ENCODE measurements at places on chromosomes 2 and 18.

- DNase-seq, result peak; percentile 30
These were observed 1526.7 kb downstream of the LRP1B start for GRCh38 chr2:140604096-140604495.

GRCh38 chr2:26805241-26805676 lies 19.4 kb downstream of the CENPA start:
- DNase-seq, result peak; percentile 74

DNA sequence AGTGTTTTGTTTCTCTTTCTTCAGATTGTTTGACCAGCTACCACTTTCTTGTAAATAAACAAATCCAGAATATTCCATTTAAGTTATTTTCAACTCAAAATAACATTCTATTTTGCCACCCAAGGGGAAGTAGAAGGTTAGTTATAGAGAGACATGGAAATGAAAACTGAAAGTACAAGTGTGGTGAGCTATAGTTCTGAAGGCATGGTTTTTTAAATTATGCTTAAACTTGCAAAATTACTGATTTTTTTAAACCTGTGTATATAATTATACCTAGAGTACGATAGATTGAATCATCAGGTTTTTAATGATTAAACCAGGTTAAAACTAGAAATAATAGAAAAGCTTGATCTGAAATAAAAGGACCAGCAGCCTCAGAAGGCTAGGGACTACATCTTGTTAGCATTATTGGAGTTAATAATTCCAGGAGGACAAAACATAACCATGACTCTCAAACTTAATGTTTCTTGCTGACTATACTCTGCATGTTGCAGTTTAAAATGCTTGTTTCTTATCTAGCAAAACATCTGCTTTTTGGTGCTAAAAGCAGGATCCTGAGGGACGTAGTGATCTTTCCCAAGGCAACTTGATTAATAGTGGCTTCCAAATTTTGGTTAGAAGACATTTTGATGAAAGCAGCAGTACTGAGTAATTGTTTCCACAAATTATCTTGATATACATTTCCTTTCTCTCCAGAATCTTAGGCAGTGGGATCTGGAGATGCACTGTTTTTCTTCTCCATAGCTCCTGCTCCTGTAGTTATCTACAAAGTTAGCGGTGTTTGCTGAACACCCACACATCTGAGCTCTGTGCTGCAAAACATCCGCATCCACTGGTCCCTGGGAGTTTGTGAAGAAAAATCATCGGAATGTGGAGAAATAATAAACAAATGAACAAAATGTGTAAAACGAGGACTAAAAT lies 327.2 kb upstream of the PKDCC start:
- DNase-seq, result no peak

DNA sequence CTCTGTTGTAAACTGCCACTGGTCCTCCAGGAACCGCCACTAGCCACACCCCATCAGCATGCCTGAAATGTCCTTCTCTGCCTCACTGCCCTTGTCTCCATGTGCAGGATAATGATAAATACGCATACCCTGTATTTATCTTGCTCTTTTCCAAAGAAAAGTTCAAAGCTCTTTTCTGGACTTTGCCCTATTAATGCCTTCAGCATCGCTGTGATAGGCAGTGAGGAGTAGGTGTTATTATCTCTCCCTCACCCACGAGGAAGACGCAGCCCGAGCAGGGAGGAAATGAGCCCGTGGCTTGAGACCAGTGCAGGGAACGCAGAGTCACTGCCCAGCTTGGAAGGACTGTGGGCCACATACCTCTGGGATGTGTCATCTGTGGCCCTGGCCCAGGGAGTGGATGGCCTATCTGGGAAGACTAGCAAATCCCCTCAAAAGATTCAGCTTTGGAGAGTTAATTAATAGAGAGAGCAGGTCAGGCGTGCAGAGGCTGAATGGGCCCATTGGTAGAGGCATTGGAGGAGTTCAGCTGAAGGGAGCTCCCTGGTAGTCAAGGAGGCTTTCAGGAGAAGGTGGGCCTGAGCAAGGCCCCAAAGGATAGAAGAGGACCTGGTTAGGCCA lies 39.5 kb upstream of the MCFD2 start:
- peak; percentile 89 for DNase-seq

GRCh38 chr2:48482769-48483168 lies 47.2 kb upstream of the STON1 start:
- DNase-seq, result peak; percentile 35

DNA sequence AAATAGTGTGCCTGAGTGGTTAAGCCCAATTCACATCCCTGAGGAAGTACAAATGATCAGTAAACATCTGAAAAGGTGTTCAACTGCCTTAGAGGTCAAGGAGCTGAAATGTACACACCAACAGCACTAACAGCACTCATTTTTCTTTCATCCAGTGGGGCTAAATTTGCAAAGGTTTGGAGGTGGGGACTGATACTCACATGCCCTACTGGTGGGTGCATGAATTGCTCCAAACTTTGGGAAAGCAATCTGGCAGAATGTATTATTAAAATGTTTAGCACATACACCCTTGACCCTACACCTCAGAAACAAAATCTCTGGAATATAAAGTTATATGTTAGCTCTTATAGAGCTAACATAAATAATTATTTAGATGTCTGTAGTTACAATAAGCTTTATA lies 19.0 kb upstream of the FAM178B start:
- DNase-seq, result no peak

DNA sequence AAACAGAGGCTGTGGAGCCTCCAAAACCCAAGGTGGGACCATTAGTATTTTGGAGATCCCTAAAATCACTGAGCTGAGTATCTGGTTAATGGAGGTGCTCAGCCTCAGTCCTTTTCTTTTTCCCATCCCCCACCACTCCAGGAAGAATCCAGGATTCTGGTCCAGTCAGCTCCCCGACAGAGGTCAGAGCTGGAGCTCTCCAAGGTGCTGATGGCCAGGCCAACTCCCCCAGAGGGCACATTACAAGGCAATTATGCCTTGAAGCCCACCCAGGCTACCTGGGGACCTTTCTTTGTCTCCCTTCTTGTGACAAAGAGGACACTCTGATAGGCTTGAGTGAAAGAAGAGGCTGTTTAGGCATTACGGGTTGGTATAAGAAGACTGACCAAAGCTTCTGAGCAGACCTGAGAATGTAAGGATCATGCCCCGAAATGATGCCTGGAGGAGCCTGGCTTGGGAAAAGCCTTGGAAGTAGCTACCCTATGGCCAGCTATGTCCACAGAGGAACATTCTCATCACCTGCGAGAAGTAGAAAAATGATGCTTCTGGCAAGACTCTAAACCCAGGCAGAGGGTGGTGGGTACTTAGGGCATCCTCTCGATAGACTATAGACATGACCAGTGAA lies 102.5 kb upstream of the LDAH start:
- no peak for DNase-seq

DNA sequence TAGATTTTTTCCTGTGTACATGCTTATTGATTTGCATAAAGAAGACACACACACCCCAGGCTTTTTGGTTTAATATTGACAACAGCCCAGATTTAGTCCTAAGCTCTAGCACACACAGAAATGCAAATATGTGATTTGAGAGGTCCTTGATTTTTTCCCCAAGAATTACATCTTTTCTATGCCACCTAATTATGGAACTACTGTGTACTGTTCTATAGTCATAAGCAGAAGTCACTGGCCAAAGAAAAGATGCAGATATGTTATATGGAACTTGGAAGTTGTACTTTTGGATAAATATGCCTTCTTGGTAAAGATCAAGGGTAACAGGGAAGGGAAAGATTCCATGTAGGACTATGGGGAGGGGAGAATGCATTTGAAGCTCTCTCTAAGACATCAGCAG lies 105.6 kb downstream of the SETBP1 start:
- no peak for DNase-seq

DNA sequence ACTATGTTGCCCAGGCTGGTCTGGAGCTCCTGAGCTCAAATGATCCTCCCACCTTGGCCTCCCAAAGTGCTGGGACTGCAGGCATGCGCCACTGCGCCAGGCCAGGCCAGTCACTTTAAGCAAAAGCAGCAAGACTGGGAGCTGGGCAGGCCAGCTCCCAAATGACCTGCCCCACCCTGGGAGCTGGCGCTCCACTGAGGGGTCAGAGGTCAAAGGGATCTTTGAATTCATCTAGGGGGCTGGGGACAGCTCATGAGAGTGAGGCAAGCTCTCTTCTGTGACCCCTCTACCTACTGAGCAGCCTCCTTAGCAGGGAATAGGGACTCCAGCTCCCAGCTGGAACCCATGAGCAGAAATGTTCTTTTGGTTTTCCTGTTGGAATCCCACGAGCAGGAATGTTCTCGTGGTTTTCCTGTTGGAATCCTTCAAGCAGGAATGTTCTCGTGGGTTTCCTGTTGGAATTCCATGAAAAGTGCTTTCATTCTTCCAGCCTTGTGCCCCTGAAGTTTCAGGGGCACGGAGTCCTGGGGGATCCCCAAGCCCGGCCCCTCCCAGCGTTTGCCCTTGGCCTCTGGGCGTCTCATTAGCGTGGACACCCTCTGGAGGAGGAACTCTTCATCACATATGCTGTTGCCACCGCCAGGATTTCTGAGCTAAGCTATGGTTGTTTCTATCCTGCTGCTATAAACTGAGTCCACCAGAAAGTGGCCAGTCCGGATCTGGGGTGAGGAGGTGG lies 162.0 kb upstream of the HAAO start:
- DNase-seq, result peak; percentile 86

GRCh38 chr18:30081122-30081521 lies 961.4 kb downstream of the DSC3 start:
- DNase-seq, result no peak

GRCh38 chr2:117614823-117615534 lies 199.5 kb upstream of the DDX18 start:
- no peak for DNase-seq

DNA sequence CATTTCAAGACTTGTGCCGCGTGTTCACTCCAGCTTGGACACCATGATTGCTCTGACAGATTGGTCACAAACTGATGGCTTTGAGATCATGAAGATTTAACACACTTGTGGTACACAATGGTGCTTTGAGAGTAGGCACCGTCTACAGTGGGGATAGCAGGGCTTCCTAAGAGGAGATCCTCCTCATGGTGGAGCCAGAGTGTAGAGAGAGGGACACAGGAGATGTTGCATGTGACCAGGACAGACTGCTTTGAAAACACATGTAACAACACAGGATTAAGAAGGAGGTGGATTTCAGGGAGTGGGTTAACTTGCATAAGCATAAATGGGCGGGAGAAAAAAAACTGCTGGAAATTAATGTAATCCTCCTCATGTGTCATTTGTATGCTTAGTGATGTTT lies 95.7 kb upstream of the LINC00305 start:
- no peak for DNase-seq

DNA sequence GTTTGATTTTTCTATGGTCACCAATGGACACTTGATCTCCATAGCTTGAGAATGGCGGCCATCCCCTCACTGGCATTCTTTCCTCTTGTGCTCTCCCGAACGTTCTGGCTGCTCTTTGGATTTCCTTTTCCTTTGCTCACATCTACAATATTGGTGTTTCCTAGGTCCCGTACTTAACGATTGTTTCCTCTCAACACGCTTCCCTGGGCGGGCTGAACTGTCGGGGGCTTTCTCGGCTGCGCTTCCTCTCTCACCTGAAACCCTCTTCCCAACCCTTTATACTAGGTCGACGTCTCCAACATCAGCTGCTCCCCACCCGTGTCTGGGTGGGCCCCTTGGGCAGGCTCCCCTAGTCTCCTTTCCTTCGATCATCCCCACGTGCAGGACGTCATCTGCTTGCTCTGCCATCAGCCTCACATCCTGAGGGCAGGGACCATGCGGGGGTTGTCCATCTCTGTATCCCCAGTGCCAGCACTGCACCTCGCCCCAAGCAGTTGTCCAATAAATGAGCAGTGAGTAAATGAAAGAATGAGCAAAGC lies 634 bp upstream of the DIS3L2 start:
- no peak for DNase-seq

GRCh38 chr2:129478902-129479517 lies 500.5 kb upstream of the RAB6C start:
- DNase-seq, result no peak

- no peak for DNase-seq
These were observed 8.1 kb upstream of the PSTPIP2 start for GRCh38 chr18:46080156-46080555.

DNA sequence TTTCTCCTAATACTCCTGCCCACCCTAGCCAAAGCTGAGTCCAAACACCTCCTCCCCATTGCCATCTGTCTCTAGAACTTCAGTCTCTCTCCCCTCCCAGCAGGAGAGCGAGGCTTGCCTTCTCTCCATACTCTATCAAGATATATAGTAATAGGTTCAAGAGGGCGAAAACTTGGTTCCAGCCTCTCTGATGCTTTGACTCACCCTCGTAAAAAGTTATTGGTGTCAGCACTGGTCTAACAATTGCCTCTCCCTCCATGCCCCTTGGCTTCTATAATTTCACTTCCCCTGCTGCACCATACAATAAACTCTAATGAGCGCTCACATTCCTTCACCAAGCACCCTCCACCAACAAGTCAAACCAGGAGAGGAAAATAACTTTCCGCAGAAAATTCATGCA lies 797.3 kb downstream of the BCL11A start:
- no peak for DNase-seq

- DNase-seq, result no peak
These were observed 668 bp upstream of the ANKRD12 start for GRCh38 chr18:9135912-9136314.
